Kidney (tissue), 22 donors: ENCODE measurements at places on chromosomes 13 and 19. TPM values are rescaled to one million over a fixed set of nuclear protein-coding genes. Genes with fewer than 3 reads are reported as not detected.
A peak's percentile ranks its signal among the peaks of the same experiment; 100 is the strongest.

CPT1C gene
- 2.6 TPM for polyA plus RNA-seq

ZNF180 gene
- 3.4 TPM for polyA plus RNA-seq

ZNF667 gene
- 2.9 TPM for polyA plus RNA-seq

SIRT2 gene
- polyA plus RNA-seq = 56.9 TPM

OPA3 gene
- 8.1 TPM for polyA plus RNA-seq

- no peak for DNase-seq
Observed at GRCh38 chr13:34078334-34078999, 260.5 kb downstream of the RFC3 start.

DNA sequence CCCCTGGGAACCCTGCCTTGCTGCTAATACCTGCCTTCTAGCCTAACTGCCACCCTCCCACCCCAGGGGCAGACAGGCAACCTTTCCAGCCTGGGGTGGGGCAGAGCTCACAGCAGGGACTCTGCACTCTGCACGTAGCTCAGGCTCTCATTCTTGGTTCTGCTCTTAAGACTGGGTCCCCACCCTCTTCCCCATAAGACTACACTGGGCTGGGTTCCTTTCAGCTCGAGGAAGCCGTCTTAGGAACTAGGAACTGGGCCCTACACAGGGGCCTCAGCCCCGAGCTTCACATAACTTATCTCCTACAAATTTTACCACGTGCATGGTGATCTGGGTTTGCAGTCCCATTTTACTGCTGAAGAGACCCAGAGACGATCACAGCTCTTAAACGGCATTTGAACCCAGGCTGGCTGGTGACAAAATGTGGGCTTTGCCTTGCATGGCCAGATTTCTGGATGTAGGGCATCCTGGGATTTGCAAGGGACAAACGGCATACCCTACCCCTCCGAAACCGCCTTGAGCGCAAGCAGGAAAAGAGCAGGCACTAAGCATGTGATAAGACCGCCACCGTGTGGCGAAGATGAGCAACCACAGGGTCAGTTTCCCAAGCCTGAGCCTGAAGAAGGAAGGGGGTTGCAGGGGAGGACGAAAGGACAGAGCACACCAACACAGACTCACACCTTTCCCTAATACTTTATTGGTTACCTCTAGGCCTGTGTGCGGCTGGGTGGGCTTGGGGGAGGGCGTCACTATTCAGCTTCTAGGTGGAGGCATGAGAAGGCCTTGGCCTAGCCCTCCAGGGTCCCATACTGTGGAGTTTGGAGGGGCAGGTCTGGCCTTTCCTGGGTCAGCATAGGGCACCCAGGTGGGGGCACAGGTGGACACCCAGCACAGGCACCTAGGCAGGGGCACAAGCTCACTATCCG is 5.1 kb downstream of the JUNB start:
- peak; percentile 93 for DNase-seq

GRCh38 chr19:13187419-13187818 is 37.2 kb downstream of the IER2 start:
- no peak for DNase-seq

DNA sequence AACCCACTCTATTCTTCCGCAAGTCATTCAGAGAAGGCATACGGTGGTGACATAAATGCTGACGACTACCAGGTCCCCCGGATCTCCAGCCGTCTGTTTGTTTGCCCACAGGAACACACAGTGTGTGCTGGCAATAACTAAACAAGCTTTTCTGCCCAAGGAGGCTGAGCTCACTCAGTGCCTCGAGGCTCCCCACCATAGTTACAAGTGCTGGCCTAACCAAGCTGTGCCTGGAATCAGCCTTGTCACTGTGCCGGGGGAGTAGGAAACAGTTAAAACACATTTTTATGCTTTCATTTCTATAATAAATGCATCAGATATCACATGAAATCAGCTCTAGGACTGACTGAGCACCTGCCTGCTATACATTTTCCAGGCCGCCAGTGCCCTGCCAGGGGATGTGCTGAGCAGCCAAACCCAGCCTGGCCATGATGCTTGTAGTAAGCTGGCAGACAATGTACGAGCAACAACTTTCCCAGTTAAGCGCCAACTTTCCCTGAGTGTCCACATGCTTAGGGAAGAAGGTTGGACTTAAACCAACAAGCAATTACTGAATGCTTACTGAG is 28.1 kb downstream of the BRD4 start:
- DNase-seq = no peak

GRCh38 chr19:29400917-29401711 is 124.7 kb upstream of the VSTM2B start:
- peak; percentile 77 for DNase-seq

DNA sequence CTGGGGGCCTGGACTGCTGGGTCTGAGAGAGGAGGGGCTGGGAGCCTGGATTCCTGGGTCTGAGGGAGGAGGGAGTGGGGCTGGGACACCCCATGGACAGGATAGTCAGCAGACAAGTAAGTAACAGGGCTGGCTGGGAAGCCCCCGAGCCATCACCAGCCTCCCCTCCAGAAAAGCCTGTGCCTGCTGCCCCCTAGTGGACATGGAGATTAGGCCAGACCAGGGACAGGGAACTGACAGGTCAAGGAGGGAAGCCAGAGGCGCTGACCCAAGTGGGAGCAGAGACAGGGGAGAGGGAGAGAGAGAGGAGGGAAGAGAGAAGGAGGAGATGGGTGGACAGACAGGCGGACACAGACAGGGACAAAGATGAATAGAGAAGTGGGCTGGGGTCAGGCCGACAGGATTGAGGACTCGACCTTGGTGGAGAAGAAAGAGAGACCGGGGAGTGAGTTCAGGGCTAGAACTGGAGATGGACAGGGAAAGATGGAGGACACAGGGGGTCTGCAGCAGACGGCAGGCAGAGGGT is 6.7 kb upstream of the ERFL start:
- DNase-seq = peak; percentile 84

ODAD3 gene
- polyA plus RNA-seq = 7.1 TPM

DNA sequence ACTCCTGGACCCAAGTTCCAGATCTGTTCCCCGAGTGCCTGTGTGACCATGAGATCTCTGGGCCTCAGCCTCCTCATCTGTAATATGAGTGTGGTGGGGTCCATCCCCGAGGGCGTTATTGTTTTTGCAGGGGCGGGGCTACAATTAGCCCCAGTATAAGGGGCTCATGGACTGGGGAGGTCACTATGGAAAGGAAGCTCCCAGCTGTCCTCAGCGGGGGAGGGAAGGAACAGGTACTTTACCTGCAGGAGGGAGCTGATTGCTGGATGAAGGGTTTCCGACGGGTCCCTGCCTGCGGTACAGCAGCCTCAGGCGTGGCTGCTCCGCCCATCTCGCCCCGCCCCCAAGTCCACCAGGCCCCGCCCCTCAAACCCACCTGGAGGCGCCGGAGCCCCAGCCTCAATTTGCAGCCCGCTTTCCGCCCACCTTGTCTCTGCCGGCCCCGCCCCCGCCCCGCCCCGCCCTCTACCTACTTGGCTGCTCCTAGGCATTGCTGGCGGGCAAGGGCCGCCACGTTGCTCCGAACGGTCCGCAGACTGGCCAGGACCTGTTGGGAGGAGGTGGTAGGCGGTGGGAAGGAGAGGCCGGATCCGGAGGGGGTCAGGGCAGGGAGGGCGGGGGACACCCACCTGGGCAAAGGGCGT is 5.5 kb downstream of the PDE4C start:
- DNase-seq = no peak

DNA sequence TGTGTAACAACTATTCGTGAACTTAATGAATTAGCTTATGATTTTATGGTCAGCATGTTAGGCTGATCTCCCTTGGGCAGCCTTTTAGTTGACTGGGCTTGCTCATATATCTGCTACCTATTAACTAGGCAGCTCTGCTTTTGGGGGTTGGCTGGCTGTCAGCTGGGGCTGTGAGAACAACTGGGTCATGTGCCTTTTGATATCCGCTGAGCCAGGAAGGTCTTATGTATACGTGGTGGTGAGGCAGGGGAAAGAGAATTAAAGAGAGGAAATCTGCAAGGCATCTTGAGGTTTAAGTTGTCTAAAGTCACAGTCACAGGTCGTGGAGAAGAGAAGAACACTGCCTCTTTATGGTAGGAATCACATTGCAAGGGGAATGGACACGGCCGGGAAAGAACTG is 206.9 kb downstream of the LMO7 start:
- no peak for DNase-seq

NDFIP2 gene
- polyA plus RNA-seq = 28.7 TPM

DNA sequence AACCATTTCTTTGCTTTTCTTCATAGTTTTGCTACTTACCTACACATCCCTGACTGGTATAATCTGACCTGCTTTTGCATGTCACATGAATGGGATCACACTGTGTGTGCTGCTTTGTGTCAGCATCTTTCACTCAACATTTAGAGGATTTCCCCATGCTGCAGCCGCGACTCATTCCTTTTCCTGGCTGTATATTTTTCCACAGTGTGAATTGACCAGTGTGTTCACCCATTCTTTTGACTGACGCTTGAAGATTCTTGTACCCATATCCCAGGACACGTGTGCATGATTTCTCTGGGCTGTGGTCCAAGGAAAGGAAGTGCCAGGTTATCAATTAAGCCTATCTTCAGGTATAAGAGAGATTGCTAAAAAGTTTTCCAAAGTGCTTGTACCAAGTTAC is 118.4 kb downstream of the DPF1 start:
- no peak for DNase-seq

RFXANK gene
- 133 TPM for polyA plus RNA-seq

- DNase-seq = no peak
Observed at GRCh38 chr13:46176756-46177155, 5.2 kb downstream of the LCP1 start.

DNA sequence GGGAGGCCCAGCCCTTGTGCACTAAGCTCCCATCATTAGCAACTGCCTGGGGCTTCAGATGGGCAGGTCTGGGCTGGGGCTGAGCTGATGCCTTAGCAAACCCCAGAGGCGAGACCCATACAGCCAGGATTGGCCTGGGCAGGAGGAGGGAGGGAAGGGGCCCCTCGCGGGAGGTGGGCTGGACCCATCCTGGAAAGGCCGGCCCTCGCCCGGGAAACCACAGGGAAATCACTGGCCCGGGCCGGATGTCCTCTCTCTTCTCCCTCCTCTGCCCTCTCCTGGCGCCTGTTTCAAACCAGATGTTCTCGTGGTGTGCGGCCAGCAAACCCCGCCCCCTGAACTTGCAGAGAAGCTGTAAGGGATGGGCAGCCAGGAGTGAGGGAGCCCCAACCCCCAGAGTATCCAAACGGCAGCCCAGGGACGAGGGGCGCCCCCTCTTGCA is 43.1 kb downstream of the TMEM255B start:
- peak; percentile 89 for DNase-seq
